Stimulated activated CD4-positive, alpha-beta T cell treated with anti-CD3 and anti-CD28 coated beads, Interleukin-12 subunit alpha, Interleukin-12 subunit beta, amount 100 ng/mL, for 24 hours (primary cell): ENCODE measurements at places on chromosomes 12 and 14.

GRCh38 chr14:50943261-50943942 is 881 bp downstream of the PYGL start:
- DNase-seq, result no peak

- DNase-seq, result no peak
Measured at GRCh38 chr12:66647034-66647691, 31.7 kb downstream of the GRIP1 start.

GRCh38 chr12:81942594-81942993 is 183.4 kb upstream of the PPFIA2 start:
- no peak for DNase-seq

DNA sequence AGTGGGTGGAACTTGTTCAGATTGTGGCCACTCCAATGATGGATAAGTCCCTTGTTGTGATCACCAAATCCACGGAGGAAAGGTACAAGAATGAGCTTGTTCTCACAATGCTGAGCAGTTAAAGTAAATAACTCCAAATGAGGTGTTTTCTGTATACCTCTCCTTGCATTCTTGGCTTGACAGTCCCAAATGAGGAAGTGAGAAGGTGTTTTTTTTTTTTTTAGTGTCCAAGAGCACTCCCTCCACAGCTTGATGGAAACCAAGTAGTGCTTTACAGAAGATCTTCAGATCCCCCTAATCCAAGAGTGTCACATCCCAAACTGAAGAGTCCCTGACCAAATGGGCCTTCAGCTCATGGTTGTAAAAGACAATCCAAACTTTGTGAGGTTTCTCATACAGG is 153.6 kb downstream of the ATP23 start:
- no peak for DNase-seq

DNA sequence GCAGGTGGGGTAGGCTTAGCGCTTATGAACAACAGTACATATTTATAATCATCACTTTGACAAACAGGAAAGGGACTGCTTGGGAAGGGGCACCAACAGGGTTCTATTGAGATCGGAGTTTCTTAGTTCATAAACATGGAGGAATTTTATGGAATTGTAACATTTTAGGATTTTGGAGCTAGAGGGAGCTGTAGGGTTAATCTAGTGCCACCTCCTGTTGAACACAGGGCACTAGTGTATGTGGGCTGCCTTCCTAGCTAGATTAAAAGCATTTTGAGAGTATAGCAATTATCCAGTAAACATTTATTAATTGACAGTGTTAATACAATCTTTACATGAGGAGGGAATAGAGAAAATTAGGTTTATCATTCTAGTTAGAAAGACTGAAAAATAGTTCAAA is 23.1 kb upstream of the TBC1D30 start:
- DNase-seq, result no peak
